ENCODE measurements at places on chromosomes 13 and 19.

GRCh38 chr13:23852351-23852750 lies 36.8 kb downstream of the MIPEP start:
- peak; percentile 37 for DNase-seq

DNA sequence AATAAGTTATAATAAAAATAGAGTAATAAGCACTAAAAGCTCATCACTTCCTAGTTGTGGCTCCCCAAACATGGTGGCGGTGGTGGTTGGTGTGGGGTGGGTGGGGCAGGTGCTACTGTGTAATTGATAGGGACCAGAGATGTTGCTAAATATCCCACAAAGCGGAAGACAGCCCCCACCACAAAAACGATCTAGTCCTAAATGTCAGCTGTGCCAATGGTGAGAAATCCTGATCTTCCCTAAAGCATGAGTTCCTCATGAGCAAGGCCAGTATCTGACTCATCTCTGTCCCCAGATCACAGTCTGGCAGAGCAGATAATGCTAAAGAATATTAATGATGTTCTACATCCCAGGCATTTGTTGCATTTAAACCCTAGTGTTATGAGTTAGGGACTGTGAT lies 1.9 kb upstream of the EDDM13 start:
- peak; percentile 8 for DNase-seq

GRCh38 chr13:33931397-33932311 lies 113.7 kb downstream of the RFC3 start:
- DNase-seq = peak; percentile 73

DNA sequence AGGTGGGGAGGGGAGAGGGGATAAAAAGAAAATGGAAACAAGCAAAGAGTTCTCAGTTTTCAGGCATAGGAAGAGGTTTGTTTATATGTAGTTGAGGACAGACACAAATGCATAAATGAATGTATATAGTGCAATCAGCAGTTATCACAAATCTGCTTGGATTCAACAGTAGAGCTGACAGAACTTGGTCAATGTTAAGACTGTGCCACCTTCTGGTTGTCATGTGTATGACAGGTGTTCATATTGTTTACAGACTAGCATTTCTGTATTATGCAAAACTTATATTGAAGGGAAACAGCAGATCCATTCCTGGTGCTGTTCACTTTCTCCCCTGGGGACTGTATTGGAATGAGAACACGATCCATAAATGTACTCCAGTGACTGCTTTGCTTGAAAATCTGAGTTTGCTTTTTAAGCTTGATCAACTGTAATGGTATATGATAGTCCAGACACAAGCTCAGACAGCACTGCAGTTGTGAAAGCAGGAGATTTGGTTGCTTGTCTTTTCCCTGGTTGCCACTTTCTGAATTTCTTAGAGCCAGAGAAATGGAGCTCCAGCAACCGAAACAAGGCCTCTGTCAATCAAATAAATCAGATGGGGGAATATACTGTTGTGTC lies 319.5 kb upstream of the OBI1 start:
- DNase-seq = peak; percentile 70
